ENCODE measurements at places on chromosomes 16 and 17. TPM values are rescaled to one million over a fixed set of nuclear protein-coding genes. Genes with fewer than 3 reads are reported as not detected.

The HOXB8 gene
- 0.56 TPM for total RNA-seq

The OTOA gene
- total RNA-seq = not detected

The IL34 gene
- total RNA-seq = 1.3 TPM

The SETD1A gene
- 0.54 TPM for total RNA-seq

The GAS2L2 gene
- total RNA-seq = not detected

The SALL1 gene
- total RNA-seq = 0.90 TPM

The KCNH6 gene
- 0.28 TPM for total RNA-seq

The TNFRSF13B gene
- total RNA-seq = not detected

The KCNG4 gene
- not detected for total RNA-seq

DNA sequence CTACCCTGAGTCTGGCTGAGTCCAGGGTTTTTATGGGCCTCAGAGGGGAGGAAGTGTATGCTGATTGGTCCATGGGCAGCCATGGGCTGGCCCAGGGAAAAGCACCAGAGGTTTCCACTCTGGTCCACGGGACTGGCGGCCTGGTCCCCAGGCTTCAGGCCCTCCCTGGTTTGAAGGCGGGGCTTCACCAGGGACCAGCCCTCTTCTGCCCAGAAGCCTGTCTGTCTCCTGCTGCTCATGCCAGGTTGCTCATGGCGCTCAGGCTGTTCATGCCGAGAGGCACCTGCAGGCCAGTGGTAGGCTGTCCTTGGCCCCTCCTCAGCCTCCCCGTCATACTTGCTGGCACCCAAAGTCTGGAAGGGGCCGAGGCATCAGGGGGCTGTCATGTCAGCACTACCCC, 45.0 kb upstream of the CLEC19A start:
- H3K4me3 ChIP-seq = no peak overlapping the region
- H3K27me3 ChIP-seq = no peaks in the 10 kb centered on the region
- no peak for DNase-seq
- no peaks in the 10 kb centered on the region for H3K36me3 ChIP-seq
- H3K27ac ChIP-seq = no peak overlapping the region

DNA sequence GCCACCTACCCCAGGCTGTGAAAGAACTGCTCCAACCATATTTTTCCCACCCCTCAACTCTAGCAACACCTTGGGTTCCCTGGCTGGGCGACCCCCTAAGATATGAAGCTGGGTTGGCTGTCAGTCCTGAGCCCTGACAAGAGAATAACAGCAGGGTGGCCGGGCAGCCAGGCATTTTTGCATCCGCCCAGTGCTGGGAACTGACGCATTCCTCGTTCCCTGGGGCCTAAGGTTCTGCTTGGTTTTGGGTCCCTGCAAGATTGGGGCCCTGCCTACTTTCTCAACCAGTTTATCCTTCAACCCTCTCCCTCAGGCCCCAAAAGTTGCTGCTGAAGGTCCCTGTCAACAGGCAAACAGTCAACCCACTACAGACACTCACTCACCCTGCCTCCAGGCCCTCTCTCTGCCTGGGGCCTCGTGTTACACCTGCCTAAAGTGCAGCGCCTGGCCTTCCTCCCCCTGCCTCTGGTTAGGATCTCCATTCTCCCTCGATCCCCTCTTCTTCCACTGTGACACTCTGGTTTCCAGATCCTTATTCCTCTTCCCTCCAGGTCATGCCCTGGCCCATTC, 151.5 kb downstream of the STX8 start:
- no peak overlapping the region for H3K27ac ChIP-seq
- H3K36me3 ChIP-seq = no peaks in the 10 kb centered on the region
- H3K27me3 ChIP-seq = no peaks in the 10 kb centered on the region
- DNase-seq = no peak
- no peak overlapping the region for H3K4me3 ChIP-seq

DNA sequence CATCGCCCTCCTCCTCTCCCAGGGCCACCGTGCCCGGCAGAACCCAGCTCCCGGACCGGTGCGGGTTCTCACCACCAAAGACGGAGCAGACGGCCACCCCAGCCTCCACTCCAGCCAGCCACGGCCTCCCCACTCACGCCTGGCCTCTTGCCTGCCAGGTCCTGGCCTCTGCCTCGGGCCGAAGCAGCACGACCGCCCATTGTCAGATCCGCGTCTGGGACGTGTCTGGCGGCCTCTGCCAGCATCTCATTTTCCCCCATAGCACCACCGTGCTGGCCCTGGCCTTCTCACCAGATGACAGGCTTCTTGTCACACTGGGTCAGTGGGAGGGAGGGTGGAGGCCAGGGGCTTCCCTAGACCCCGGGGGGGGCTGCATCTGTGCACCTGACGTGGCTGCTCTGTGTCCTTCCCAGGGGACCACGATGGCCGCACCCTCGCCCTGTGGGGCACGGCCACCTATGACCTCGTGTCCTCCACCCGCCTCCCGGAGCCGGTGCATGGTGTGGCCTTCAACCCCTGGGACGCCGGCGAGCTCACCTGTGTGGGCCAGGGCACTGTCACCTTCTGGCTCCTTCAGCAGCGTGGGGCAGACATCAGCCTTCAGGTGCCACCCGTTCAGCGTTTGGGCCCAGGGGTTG, 6.6 kb upstream of the RHOT2 start:
- peaks cover 5% of the 10 kb centered on the region for H3K4me1 ChIP-seq
- no peak overlapping the region for H3K4me3 ChIP-seq
- DNase-seq = no peak
- no peak overlapping the region for H3K27ac ChIP-seq

GRCh38 chr17:21539146-21539545, 153.2 kb upstream of the KCNJ18 start:
- no peaks in the 10 kb centered on the region for H3K27me3 ChIP-seq
- peaks cover 33% of the 10 kb centered on the region for H3K36me3 ChIP-seq
- H3K4me3 ChIP-seq = no peak overlapping the region

GRCh38 chr16:49866595-49867071, 10.7 kb upstream of the ZNF423 start:
- peaks cover 13% of the 10 kb centered on the region for H3K27me3 ChIP-seq
- H3K4me1 ChIP-seq = no peaks in the 10 kb centered on the region

DNA sequence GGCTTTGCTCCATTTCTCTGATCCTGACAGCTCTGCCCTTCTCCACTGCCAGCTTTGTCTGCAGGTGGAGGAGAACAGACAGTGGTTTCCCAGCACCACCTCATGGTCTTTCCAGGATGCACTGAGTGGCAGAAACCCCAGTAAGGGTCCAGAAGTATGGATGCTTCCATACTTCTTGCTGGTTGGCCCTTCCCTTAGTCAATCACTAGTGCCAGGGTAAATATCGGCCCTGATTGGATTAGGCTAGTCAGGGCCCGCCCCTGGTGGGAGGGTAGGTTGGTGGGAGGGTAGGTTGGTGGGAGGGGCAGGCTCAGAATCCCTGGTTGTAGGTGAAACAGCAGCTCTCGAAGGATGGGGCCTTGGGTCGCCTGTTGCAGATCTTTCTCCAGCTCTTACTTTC, 10.2 kb downstream of the RNF213 start:
- no peaks in the 10 kb centered on the region for H3K4me1 ChIP-seq
- no peak overlapping the region for H3K27ac ChIP-seq
- no peak overlapping the region for H3K4me3 ChIP-seq

DNA sequence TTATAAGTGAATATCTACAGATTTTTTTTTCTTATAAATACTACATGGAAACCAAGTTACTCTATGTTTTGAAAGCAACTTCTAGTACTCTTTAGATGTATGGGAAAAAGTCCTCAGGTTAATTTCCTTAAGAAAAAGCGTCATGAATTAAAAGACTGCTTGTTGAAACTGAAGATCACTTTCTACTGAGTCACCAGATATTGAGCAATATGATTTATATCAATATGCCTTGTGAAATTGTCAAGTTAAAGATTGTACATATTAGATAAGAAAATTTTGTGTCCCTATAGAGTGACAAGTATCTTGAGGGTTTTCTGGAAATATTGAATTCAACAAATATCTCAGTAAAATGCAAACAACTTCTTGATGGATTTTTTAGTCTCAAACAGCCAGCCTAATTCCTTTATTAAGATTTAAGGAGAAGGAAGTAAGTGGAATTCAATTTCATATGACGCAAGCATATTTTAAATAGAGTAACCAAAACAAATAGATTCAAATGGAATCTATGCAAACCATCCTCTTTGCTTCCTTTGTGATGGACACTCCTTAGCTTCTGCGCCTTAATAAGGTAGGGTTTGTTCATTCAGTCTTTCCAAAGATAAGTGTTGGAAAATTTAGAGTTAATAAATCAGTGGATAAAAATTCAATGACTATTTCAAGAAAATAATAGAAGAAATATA, 16.6 kb downstream of the KRT12 start:
- no peak overlapping the region for H3K27ac ChIP-seq
- H3K27me3 ChIP-seq = no peaks in the 10 kb centered on the region
- H3K4me3 ChIP-seq = no peak overlapping the region
- H3K4me1 ChIP-seq = peaks cover 16% of the 10 kb centered on the region
- no peaks in the 10 kb centered on the region for H3K36me3 ChIP-seq

DNA sequence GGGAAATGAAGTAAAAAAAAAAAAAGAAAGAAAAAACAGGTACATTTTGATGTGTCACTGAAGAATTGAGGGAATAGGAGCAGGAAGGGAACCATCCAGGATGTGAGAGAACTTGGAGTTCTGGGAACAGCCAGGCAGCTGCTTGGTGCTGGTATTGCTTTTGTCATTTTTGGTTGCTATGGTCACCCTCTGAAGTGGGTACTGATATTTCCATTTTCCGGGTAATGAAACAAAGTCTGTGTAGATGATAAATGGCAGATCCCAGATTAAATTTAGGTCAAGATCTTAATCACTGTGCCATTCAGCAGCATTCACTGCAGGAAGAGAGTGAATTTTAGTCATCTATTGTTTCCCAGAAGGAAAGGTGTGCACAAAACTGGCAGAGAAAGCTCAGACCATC, 93.6 kb downstream of the ABCA8 start:
- H3K27me3 ChIP-seq = no peaks in the 10 kb centered on the region
- H3K4me1 ChIP-seq = no peaks in the 10 kb centered on the region
- no peak overlapping the region for H3K4me3 ChIP-seq
- no peaks in the 10 kb centered on the region for H3K36me3 ChIP-seq
- no peak for DNase-seq

DNA sequence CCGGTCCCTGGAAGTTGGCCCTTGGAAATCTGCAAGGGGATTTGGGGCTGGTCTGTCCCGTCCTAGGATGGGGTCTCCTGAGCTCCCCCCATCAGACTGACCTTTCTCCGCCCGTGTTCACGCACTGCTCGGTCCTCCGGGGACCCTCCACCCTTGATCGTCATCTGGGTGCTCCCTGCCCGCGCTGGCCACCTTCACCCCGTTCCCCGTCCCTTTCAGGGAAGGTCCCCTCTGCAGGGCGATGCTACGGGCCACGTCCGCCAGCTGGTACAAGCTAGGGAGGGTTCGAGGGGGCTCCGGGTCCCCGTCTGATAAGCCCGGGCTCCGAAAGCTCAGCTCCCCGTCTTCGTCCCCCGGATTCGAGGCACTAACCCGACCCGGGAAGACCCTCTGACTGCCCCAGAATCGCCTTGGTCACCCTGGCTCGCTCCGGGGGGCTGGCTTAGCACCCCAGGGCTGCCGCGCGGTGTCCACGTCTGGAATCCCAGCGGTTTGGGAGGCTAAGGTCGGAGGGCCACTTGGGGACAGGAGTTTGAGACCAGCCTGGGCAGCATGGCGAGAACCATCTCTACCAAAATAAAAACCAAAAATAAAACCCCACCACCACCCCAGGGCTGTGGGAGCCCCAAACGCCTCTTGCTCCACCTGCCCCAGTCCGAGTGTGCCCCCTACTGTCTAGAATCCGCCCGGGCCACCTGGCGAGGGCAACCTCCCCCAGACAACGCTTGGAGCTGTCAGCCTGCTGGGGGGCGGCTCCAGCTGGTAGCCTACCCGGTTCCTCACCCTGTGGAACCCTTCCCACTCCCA, 1.1 kb upstream of the SLC43A2 start:
- peaks cover 11% of the 10 kb centered on the region for H3K27me3 ChIP-seq
- H3K4me1 ChIP-seq = peaks cover 5% of the 10 kb centered on the region
- DNase-seq = peak; percentile 33
- peak overlapping the region; percentile 71 for H3K4me3 ChIP-seq
- H3K36me3 ChIP-seq = no peaks in the 10 kb centered on the region

- no peak for DNase-seq
- H3K36me3 ChIP-seq = no peaks in the 10 kb centered on the region
- H3K4me1 ChIP-seq = no peaks in the 10 kb centered on the region
- H3K27me3 ChIP-seq = peaks cover 31% of the 10 kb centered on the region
Observed at GRCh38 chr17:45924332-45924820, 30.0 kb downstream of the MAPT start.

GRCh38 chr16:20763461-20764232, at the start of gene ACSM3:
Gene ACSM3, plus strand, starts transcription at chr16:20764014. Its CDS starts 6,021 bp downstream, at chr16:20770035.
- DNase-seq = peak; percentile 76
- H3K4me1 ChIP-seq = no peaks in the 10 kb centered on the region
- peak within 1 kb of the TSS; percentile 56 for H3K4me3 ChIP-seq
- H3K27ac ChIP-seq = no peak within 1 kb of the TSS
- H3K36me3 ChIP-seq = no peaks in the 10 kb centered on the region

- H3K4me3 ChIP-seq = no peak overlapping the region
- peaks cover 10% of the 10 kb centered on the region for H3K27me3 ChIP-seq
- H3K4me1 ChIP-seq = no peaks in the 10 kb centered on the region
Observed at GRCh38 chr17:17363638-17364337, 60.6 kb downstream of the NT5M start.

DNA sequence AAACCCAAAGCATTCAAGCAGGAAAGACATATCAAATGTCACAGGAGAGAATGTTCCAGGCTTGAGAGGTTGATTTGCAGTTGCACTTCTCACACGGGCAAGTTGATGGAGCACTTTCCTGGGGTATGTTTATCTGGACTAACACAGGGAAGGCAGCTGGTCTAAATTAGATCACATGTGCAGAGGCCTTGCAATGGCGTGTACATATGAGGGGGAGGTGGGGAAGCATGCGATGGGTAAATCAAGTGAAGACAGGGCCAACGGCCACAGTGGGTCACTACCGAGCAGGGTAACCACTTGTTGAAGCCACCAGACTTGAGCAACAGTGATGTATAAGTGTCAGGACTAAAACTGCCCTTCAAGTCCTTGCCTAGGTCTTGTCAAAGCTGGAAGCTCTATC, 156.6 kb upstream of the MAF start:
- H3K27ac ChIP-seq = no peak overlapping the region
- H3K4me1 ChIP-seq = no peaks in the 10 kb centered on the region
- DNase-seq = no peak
- H3K36me3 ChIP-seq = no peaks in the 10 kb centered on the region

DNA sequence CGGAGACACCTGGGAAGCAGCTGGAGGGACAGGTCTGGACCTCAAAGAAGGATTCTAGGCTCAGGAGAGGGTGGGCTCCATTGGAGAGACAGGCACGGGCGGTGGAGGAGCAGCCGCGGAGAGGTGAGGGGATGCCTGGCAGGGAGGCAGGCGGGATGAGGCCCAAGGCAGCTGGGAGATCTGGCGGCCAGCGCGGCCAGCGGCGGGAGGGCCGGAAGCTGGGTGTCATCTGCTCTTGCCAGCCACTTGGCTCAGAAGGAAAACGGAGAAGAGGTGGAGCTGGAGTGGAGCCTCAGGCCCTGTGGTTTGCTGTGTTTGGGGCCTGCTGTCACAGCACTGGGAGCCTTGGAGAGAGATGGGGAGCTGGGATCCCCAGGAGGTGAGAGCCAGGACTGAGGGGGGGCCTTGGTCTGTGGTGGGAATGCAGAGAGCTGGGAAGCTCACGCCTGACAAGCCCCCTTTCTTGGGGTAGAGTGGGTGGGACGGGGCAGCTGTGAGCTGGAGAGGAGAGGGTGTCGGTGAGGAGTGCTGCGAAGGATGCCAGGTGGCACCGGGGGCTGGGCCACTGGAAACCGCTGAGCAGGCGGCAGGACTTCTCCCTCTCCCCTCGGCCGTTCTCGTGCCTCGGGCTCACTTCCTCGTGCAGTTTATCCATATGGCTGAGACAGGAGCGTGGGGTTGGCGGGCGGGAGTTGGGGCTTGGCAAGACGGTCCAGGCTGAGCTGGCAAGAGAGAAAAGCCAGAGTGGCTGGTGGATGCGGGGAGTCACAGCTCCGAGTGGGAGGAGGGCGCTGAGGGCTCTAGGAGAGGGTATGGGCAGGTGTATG, 8.0 kb downstream of the TBC1D24 start:
- peak; percentile 71 for DNase-seq
- no peaks in the 10 kb centered on the region for H3K36me3 ChIP-seq
- no peaks in the 10 kb centered on the region for H3K27me3 ChIP-seq
- H3K4me1 ChIP-seq = peaks cover 27% of the 10 kb centered on the region
